ENCODE measurements at places on chromosomes 7 and 10.
A peak's percentile ranks its signal among the peaks of the same experiment; 100 is the strongest.

GRCh38 chr10:1043532-1043995, 5.4 kb downstream of the IDI1 start:
- DNase-seq, result peak; percentile 50

DNA sequence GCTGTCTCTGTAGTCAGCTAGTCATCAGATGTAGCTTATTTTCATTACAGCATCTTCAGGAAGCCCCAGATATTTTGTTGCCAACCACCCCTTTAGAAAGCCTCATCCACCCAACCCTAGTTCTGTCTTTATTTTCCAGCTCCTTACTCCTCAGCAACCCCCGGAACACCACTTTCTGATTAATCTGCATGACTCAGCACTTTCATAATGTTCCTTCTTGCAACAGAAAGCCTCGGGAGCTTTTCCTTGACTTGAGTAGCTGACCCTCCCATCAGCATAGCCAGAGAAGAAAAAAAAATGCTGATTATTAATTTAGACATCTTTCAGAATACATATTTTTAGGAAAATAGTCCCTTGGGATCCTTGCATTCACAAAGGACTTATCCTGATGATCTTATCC, 244.0 kb upstream of the CXCL12 start:
- no peak for DNase-seq

- DNase-seq, result peak; percentile 13
Observed at GRCh38 chr10:14879124-14879927, 660 bp downstream of the SUV39H2 start.

DNA sequence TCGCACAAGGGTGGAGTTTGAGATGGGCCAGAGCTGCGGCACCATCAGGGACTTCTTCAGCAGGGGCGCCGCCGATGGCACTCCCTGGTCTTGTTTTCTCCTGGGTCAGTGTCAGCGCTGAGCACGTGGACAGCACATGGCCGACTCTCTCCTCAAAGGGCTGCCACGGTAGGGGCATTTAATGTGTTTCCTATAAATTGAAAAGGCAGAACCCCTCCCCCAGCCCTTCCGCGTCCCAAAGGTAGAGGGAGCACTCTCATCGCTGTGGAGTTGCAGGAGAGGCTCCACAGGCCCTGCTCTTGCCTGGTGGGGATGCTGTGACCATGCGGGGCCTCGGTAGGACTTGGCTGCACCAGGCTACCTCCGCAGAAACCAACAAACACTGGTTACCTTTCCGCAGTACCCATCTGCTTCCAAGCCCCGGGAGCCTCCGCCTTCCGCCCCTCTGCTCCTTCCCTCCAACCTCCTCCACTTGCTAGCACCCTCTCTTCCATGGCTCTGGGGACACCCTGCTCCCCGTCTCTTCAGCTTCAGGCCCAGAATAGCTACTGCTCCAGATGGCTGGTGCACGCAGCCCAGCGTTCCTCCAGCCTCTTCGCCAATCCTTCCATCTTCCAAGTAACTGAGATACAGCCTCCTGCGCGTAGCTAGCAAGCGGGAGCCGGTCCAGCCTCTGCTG, 166.3 kb upstream of the ADCY1 start:
- DNase-seq, result no peak

DNA sequence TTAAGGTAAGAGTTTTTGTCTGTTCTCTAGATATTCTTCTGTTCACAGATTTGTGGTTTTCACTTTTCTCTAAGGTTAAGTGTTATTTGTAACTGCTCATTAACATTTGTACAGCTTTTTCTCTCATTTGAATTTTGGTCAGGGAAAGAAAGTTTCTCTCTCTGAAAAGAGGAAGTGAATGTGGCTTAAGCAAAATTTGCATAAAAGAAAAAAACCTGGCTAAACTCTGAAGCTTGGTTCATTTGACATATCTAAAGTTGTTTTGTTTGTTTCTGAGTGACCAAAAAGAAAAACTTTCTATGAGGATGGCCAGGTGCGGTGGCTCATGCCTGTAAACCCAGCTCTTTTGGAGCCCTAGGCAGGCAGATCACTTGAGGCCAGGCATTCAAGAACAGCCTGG, 22.0 kb upstream of the SLC26A4 start:
- DNase-seq, result no peak

DNA sequence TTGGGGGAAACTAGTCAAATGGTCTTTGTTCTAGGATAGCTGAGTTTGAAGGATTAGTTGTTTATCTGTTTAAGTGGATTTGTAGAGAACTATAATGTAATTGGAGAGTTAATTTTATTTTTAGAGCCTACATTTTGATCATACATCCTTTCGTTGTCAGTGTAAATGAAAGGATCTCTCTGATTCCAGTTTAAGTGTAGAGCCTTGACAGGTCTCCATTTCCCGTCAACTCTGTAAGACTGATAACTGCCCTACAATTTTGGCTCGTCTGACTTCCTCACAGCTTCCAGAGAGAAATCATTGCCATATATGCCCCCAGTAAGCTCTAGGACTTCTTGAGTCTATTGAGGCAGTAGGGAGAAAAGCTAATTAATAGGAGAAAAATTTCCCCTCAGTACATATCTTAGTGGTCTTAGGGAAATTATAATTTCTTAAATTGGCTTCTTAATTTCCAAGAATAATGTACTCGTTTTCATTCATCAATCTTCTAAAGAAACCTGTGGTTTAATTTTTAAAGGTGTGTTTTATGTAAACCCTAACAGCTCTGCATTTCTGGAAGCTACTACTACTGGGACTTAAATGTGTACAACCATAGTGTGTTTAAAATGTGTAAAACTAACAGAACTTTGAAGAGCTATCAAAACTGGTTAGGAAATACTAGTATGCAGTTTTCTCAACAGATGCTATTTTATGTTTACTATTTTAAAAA, 3.8 kb downstream of the KMT2E start:
- peak; percentile 53 for DNase-seq

GRCh38 chr7:6615723-6616555, 529 bp downstream of the ZNF853 start:
- no peak for DNase-seq

- no peak for DNase-seq
Observed at GRCh38 chr7:4745265-4745919, 30.0 kb upstream of the AP5Z1 start.

GRCh38 chr7:3955026-3955425, 654.0 kb downstream of the SDK1 start:
- DNase-seq, result no peak

DNA sequence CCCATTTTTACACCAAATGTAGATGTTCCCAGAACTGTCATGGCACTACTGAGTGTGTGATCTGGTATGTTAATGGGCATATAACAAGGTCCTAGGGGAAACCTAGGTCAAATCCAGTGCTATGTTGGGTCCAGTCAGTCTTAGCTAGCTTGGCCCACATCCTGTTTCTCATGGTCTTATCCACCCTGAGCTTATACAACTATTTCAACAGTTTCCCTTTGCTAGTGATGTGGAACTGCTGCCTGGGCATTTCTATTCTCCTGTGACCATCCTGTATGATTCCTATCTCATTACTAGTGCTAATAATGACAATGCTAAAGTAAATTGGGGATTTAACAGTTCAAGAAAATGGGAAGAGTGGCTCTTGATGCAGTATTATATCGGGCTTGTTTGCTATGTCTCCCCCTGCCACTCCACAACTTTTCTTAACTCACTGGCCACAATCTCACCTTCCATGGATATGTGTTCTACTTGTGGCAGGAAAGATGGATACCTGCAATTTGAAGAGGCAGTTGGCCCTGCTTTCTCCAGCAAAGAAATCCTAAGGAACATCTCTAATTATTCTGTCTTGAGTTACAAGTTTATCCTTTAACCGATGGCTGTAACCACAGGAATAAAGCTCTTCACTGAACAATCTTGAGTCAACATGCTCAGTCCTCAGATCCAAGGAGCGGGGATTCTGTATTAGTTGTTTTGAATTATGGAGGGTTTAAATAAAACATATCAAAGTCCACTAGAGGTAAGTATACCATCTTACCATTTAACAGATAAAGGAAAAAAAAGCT, 707.8 kb downstream of the XPNPEP1 start:
- DNase-seq, result no peak

- DNase-seq, result no peak
Observed at GRCh38 chr7:45404622-45405021, 169.5 kb upstream of the ADCY1 start.
